ENCODE measurements at places on chromosomes 13 and 19.

DNA sequence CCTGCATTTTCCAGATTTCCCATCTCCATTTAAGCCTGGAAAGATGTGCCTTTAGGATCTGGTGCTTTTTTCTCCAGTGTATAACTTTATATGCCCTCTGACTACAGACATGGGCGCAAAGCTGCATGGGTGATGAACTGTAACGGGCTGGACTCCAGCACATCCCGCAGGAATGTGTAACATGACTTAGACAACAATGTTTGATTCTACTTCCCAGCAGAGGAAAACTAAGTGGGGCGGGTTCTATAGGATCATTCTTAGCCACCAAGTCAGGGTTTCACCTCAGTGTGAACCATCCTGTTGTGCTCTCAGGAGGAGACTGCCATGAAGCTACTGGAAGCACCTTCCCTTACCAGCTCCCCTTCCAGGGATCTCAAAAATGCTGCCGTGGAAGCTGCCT, 93.2 kb upstream of the SERP2 start:
- peak; percentile 22 for DNase-seq

DNA sequence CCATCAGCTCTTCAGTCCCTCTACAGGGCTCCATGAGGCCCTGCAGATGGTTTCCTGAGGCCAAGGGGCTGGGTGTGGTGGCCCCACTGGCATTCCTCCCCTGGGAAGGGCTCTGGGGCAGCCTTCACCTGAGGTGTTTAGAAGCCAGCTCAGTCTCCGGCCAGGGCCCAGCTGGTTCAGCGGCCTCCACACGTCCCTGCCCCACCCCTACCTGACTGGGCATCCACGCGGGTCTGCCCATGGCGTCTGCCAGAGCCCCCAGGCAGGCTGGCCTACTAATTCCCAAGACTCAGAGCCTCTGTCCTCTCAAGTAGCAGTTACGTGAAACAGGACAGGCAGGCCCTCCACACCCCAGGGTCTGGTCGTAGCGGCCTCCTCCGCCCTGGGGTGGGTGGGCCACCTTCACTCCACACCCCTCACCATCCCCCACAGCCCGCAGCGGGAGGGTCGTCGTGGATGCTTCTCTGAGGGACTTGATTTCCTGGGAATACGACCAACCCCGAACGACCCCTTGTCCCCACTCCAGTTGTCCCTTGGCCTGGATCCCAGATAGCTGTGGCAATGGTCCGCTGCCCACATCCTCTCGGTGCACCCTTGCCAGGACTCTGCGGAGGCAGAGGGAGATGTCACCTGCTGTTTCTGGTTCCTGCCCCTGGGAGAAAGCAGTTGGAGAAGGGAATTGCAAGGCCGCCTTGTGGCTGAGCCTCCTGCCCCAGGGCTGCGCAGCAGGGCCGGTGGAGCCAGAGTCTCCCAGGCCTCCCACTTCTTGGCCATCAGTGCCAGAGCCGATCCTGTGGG, 24.3 kb downstream of the CAPN12 start:
- DNase-seq, result no peak

DNA sequence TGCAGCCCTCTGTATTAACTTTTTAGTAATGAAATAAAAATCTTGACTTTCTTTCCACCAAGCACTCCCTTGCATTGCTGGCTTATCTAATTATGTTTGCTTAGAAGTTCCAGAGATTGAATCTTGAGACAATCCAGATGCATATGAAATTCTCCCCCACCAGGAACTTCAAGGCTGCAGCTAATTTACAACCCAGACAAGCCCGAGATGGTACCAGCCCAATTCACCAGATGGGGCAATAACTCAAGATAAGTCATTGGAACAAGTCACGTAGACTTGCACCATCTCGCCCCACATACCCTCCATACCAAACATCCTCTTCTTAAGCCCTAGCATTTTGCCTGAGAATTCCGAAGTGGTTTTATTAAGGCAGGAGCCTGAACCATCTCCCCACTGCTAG, 29.0 kb downstream of the UTP14C start:
- DNase-seq, result no peak

DNA sequence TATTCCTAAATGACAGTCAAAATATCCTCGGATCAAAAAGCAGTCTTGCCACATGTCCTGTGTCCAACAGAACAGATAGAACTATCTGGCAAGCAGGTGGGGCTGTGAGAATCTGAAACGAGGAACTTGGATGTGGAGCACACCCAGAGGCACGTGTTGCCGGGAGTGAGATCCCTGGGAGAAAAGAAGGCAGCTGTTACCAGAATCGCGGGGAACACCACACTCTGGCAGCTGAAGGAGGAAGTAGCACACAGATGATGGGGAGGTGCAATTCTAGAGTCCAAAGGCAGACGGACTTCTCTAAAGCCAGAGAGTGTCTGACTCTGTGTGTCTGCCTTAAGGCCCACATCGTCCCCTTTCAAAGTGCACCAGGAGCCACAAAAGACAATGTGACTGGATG, 22.3 kb downstream of the SLC7A1 start:
- no peak for DNase-seq

DNA sequence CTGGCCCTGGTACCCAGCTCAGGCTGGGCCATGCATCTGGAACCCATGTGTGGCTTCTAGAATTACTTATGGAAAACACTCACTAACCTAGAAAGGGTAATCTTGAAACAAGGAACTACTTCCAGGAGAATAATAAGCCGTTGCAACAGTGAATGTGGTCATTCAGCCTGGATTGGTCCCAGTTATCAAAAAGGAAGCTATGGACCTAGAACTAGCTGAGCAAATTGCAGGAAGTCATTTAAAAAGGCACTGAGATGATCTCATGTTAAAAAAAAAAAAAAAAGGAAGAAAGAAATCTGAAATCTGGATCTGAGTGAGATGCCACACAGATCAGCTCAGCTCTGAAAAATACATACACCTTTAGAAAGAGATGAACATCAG, 59.6 kb downstream of the DCT start:
- no peak for DNase-seq

DNA sequence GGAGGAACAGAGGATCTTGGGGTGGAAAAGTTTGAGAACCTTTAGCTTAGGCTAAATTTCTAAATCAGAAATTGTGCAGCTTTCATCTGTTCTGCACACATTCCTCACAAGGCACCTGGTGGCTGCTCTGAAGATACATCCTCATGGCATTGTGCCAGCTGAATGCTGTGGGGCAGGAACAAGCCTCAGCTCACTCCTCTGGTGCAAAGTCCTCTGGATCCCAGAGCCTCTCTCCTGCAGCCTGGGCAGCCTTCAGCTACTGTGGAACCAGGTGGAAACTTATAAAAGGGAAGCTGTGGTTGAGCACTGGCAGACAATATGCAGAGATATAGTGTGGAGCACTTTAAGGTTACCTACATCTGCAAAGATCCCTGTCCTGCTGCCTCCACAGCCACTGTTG, 72.3 kb downstream of the KCTD12 start:
- no peak for DNase-seq

GRCh38 chr13:112652512-112653070, 37.2 kb upstream of the ATP11A start:
- DNase-seq, result no peak

DNA sequence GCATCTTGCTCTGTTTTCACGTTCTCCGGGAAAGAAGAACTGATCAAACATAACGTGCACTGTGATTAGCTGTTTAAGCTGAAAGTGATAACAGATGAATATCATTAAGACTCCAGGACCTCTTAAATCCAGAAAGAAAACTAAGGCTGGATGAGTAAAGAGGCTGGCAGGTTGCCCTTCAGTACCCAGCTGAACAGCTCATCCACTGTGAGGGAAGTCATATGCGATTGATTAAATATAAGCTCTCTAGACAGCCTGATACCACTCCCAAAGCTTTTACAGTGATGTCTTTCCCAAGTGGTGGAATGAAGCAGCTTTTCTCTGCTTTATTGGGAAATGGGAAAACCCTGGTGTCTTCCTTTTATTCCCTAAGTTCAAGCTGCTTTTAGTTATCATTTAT, 116.9 kb downstream of the EFNB2 start:
- DNase-seq, result peak; percentile 73

- DNase-seq, result no peak
Observed at GRCh38 chr13:38519229-38519911, 167.5 kb upstream of the FREM2 start.

DNA sequence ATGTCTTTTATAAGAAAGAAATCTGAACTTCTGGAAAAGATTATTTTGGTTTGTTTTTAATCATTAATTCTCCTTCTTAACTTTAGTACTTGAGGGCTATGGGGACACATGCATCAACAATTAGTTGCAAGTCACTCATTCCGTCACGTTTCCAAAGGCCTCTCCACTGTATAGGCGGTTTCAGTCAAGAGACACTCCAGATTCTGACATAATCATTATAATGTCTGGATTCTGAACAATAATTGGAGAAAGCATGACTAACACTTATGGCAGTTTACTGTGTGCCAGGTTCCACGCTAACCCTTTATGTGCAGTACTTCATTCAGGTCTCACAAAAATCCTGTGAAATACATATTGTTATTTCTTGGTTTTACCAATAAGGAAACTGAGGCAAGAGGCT, 71.9 kb downstream of the TNFRSF19 start:
- DNase-seq, result no peak

DNA sequence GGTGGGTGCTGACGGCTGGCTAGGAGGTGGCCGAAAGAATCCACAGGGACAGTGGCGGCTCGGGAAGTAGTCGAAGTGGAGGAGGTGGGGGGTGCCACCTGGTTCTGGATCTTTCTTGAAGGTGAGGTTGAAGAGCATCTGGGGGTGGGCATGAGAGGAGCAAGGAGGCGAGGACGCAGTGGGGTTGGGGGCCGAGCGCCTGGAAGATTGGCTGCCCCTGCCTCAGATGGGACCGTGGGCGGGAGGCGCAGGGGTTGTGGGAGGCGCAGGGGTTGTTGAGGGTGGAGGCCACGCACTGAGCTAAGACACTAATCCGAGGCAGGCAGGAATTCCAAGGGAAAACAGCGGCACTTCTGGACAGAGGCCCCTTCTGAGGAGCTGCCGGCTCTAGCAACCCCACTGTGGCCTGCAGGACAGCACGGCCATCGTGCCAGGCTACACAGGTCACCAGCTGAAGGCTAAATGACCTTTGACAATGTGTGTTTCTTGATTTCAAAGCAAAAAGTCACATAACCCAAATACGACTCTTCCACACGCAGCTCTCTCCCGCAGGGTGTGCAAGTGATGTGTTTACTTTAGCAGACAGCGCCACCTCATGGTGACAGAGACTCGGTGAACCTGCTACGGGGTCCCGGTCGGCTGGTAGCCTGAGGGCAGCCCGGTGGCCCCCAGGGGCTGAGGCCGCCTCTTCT, 44.1 kb upstream of the RANBP3 start:
- DNase-seq, result peak; percentile 23

Measured in amniotic stem cell (primary cell).